ENCODE measurements at places on chromosomes 16 and 17.

GRCh38 chr17:59853168-59853918 is 39.4 kb downstream of the TUBD1 start:
- peak; percentile 69 for DNase-seq

- DNase-seq = peak; percentile 90
These were observed 1.7 kb downstream of the SPHK1 start for GRCh38 chr17:76385892-76386786.

DNA sequence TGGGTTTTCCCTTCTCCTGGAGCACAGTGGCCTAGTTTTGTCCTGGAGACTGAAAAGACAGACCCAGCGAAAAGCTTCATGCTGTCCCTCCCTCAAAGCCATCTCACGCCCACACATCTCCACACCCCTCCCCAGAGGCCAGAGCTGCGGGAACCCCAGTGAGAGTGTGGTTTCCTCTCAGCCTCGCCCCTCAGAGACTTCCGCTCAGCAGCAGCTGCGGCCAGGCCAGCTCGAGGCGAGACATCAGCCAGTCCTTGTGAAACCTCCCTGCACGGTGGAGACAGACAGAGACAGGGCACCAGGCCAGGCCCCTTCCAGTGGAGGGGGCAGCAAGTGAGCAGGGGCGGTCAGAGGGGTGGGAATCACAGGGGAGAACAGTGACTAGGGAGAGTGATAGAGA is 77.0 kb upstream of the TNRC6C start:
- peak; percentile 67 for DNase-seq

GRCh38 chr16:3013491-3013951 is 798 bp downstream of the CLDN9 start:
- no peak for DNase-seq

DNA sequence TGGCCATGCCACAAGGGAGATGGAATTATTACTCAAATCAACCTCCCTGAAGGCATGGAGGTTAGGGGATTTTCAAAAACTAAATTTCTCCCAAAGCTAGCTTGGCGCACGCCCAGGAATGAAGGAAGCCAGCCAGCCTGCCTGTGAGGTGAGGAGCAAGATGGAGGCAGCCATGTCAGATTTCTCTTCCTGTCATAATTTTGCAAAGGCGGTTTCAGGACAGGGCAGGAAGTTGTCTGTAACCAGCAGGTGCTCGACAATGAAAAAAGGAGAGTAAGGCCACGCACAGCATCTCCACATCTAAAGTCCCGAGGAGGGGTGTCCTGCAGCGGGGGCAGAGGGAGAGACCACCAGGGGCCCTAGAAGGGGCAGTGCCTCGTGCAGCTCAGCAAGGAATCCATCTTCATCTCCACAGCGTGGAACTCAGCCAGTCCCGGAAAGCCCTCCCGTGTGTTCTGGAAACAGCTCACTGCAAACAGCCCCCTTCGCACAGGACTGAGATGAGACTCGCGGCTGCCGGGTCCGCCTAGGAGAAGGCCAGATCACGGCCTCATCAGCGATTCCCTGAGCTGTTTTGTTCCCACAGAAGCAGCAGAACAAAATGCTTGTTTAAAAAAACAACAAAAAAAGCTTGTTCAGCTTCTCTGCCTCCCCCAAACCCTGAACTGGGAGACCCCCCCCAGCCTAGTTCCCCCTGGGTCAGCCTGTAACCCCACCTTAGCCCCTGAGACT is 47.8 kb downstream of the SLC7A5 start:
- DNase-seq = no peak

DNA sequence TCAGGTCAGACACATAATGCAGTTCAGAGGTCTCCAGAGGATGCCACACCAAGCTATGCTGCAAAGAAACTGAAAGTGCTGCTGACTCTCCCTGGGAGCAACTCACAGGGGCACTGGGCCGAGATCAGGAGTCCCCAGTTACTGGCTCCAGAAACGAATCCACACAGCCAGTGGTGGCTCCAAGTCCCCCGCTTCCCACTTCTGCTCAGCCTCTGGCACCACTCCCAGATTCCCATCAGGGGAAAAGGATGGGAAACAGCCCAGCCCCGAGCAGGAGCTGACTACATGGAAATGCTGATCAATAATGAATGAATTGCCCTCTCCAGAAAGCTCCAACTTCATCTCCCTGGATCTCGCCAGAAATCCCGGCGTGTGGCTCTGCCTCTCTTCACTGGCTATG is 62.3 kb upstream of the CDH5 start:
- DNase-seq = no peak

DNA sequence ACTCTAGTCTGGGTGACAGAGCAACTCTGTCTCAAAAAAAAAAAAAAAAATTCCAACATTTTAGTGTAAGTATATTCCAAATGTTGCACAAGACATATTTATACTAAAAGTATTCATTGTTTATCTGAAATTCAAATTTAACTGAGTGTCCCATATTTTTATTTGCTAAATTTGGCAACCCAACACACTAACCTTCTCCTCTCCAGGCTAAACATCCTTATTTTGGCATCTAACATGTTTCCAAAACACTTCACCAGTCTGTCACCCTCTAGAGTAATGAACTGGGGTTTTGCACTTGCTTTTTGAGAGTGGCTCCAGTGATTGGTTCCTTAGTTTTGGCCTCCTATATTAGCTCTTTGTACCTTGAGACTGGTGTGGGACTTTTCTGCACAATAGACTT is 243.4 kb upstream of the SALL1 start:
- DNase-seq = no peak

- no peak for DNase-seq
These were observed 219.9 kb downstream of the CHD9NB start for GRCh38 chr16:52832771-52833170.

- no peak for DNase-seq
These were observed 11.5 kb downstream of the NHERF1 start for GRCh38 chr17:74759941-74760340.

DNA sequence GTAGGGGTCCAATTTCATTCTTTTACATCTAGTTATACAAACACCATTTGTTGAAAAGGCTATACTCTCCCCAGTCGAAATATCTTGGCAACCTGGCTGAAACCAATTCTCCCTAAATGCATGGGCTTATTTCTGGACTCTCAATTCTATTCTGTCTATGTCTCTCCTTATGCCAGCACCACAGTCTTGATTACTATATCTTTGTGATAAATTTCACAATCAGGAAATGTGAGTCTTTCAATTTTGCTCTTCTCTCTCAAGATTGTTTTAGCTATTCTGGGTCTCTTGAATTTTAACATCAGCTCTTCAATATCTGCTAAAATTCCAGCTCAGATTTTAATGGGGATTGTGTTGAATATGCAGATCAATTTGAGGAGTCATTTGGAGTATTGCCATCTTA is 5.9 kb upstream of the TRIM25 start:
- DNase-seq = no peak

- no peak for DNase-seq
These were observed 4.3 kb downstream of the SDK2 start for GRCh38 chr17:73639932-73640331.

DNA sequence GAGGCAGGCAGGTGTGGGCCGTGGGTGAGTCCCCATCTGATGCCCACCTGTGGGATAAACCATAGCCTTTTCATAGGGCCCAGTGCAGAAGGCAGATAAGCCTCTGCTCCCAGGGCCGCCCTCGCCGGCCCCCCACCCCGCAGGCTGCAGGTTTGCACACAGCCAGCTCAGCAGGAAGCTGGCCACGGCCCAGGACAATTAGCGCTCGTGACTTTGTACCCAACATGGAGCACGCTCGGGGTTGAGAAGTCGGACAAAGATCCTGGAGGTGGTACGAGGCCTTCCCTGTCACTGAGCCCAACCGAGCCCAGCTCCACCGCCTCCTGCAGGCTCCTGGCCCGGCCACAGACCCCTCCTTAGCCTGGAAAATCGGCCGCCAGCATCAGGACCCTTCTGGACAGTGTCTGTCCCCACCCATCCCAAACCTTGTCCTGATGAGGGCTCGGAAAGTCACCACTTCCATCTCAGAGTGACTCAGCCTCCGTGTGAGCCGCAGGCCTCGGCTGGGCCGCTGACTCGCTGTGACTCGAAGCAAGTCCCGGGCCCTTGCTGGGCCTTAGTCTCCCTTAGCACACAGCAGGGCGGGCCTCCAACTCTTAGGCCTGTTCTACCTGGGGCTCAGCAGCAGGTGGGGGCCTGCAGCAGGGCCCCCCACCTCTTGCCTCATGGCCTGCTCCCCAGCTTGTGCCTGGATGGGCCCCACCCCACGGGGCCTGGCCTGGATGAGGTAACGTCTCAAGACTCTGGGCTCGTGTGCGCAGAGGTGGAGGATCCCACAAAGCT is 22.7 kb downstream of the FAM83G start:
- DNase-seq = peak; percentile 33

- peak; percentile 11 for DNase-seq
These were observed 84.8 kb downstream of the CDYL2 start for GRCh38 chr16:80719573-80719972.

DNA sequence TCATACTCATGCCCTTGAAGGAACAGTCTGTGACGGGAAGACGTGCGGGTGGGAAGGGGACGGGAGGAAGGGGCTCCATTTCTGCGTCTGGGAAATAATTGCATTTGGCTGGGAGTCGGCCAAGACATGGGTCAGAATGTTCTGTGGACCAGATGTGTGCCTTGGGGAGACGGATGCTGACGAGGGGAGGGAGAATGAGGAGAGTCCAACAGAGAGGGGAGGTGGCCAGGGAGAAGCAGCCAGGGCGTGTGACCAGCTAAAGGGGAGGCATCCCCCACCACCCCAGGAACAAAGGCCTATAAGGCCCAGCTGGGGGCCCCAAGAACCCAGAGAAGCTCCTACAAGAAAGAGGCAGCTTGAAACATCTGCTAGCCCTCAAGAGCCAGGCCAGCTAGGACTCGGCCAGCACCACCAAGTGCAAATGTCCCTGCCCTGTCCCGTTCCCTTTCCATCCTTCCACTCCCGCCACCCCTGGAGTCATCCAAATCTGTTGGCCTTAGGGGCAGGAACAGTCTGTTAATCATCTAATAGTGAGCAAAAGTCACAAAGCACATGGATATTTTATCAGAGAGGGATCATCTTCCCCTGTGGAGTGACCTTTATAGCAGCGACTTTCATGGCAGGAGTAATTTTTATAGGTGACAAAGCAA is 42.5 kb upstream of the BCO1 start:
- DNase-seq = no peak

DNA sequence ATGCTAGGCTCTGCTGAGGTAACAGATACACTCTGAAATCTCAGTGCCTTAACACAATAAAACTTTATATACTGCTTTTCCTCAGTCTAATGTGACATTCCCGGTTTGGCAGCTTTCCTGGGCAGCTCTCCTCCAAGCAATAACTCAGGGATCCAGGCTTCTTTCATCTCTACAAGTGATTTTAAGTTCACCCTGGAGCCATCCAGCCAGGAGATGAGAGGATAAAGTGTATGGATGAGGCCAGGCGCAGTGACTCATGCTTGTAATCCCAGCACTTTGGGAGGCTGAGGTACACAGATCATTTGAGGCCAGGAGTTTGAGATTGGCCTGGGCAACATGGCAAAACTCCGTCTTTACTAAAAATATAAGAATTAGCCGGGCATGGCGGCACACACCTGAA is 147.2 kb downstream of the UTP18 start:
- DNase-seq = no peak

DNA sequence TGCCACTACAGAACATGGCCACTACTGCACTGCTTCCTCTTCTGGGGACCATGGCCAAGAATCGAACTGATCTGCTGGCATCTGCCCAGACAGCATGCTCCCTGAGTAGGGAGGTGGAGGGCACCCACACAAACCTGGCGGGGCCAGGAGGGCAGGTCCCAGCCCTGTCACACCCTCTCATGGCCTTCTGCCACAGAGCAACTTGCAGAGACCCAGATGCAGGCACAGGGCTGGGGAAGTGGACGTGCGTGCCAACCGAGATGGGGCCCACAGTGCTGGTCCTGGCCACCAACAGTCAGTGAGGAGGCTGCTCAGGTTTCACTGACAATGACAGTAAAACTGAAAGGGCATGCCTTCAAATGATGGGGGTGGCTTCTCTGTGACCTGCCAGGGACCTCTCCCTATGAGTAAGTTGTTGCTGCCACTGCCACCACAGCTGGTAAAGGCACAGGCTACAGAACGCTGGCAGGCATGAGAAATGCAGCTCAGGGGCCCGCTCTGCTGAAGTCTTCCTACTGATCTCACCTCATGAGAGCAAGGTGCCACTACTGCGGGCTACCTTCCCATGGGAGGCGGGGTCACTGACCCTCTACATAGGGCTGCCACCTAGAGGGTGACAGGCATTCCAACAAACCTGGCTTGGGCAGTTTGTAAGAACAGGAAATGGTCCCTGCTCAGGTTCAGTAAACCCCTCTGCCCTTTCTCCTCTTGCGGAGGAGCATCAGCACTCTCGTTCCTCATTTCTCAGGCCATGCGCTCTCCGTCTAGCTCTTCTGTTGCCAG is 15.5 kb downstream of the HIC1 start:
- peak; percentile 75 for DNase-seq

GRCh38 chr17:82899941-82900340 is 60.1 kb upstream of the ZNF750 start:
- no peak for DNase-seq

DNA sequence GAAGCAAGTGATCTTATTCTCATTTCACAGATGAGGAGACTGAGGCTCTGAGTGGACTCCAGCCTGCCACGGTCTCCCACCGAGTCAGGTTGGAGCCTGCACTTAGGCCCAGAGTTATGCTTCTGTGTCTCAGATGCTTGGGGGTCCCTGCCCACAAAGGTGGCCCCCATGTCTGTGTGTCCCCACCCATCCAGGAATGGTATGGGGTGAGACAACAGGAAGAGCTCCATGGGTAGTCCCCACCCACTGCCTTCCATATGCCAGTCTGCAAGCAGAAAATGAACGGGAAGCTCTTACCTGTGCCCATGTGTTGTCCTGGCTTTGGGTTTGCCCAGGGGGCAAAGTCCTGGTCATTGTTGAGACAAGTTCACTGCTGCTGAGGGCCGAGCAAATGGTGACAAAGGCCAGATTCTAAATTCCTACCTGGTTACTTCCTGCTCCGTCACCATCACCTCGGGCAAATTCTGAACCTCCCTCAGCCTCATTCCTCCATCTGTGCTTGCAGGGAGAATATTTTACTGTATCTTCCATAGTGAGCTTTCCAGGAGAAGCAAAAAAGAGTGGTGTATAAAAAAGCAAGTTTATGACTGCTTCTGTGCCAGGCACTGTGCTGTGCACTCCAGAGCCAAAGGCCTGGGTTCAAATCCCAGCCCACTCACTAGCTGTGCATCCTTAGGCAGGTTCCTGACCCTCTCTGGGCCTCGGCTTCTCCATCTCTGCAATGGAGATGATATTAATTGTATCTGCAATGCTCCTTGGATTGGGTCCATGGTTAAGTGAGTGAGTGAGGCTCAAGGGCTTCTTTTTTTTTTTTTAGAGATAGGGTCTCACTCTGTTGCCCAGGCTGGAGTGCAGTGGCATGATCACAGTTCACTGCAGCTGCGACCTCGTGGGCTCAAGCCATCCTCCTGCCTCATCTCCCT is 9.3 kb downstream of the IL4R start:
- DNase-seq = no peak

DNA sequence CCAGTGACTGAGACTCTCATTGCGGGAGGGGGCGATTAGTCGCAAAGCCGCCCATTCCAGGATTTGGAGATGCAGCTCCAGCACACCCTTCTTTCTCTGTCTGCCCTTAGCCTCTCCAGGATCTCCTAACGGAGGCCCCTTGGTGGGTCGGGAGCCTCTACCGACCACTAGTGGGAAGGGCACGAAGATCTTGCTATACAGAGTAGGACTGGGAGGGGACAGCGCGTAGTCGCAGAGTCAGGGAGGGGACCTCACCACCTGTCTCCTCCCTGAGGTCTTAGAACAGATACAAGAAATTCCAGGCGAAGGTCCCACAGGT is 588 bp upstream of the SMTNL2 start:
- DNase-seq = peak; percentile 14

- DNase-seq = no peak
These were observed 47.5 kb downstream of the RNF213 start for GRCh38 chr17:80307994-80308691.

- DNase-seq = no peak
These were observed 3.5 kb downstream of the CLTC start for GRCh38 chr17:59623151-59623550.

- no peak for DNase-seq
These were observed 17.1 kb upstream of the NAGLU start for GRCh38 chr17:42518755-42519545.
